ENCODE measurements at places on chromosomes 6 and 20. TPM values are rescaled to one million over a fixed set of nuclear protein-coding genes. Genes with fewer than 3 reads are reported as not detected.

XKR7 gene
- total RNA-seq: not detected

C6orf52 gene
- total RNA-seq: 1.7 TPM

RUNX2 gene
- 1.9 TPM for total RNA-seq

PLN gene
- not detected for total RNA-seq

CGA gene
- 0.56 TPM for total RNA-seq

ZNF343 gene
- total RNA-seq: 16.5 TPM

PACSIN1 gene
- 0.06 TPM for total RNA-seq

ENPP3 gene
- not detected for total RNA-seq

BANF2 gene
- total RNA-seq: not detected

MYLK2 gene
- total RNA-seq: 0.43 TPM

SYS1 gene
- 28.6 TPM for total RNA-seq

KCNK15 gene
- 0.62 TPM for total RNA-seq

ZFAND3 gene
- total RNA-seq: 50.2 TPM

CNR1 gene
- 2.0 TPM for total RNA-seq

FOXC1 gene
- total RNA-seq: 5.4 TPM

MCCD1 gene
- not detected for total RNA-seq

PCK1 gene
- 0.13 TPM for total RNA-seq

GJA10 gene
- not detected for total RNA-seq

DNMT3B gene
- 4.0 TPM for total RNA-seq

PPIL4 gene
- 15.4 TPM for total RNA-seq

C20orf204 gene
- 0.29 TPM for total RNA-seq

ACTR5 gene
- total RNA-seq: 9.1 TPM

CTCFL gene
- 0.04 TPM for total RNA-seq

OPN5 gene
- total RNA-seq: not detected

ANGPT4 gene
- total RNA-seq: 0.04 TPM

GSTA2 gene
- not detected for total RNA-seq

KIAA1755 gene
- 0.18 TPM for total RNA-seq

PPIL6 gene
- 4.7 TPM for total RNA-seq

ZBTB46 gene
- total RNA-seq: 0.82 TPM

PMEPA1 gene
- total RNA-seq: 347 TPM

BRD2 gene
- 148 TPM for total RNA-seq

MATN4 gene
- total RNA-seq: 0.07 TPM

Data from A549 treated with dexamethasone at 1 μM for 4 hours (cell line).